Large intestine (tissue), 12 donors: ENCODE measurements at places on chromosomes 7 and 10. TPM values are rescaled to one million over a fixed set of nuclear protein-coding genes. Genes with fewer than 3 reads are reported as not detected.

DNA sequence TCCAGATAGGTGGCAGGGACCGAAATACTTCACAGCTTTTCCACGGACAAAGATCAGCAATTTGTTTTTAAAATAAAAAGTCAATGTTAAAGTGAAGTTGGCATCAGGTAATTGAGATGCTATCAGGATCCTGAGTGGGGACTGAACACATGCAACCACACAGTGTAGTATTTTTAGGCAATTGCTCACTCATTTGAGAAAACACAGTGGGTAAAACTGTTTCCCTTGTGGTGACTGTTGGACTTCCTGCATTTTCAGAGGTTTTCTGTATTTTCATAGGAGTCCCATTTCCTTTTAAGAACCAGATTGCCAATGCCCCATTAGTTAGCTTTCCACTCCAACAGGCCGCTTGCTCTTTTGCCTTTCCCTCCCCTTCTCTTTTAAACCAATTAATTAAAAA is 159.5 kb upstream of the ZNF32 start:
- H3K27me3 ChIP-seq = no peaks in the 10 kb centered on the region
- no peak overlapping the region for H3K27ac ChIP-seq
- H3K36me3 ChIP-seq = no peaks in the 10 kb centered on the region

GRCh38 chr10:9357471-9357870 is 1303.0 kb downstream of the GATA3 start:
- H3K36me3 ChIP-seq = no peaks in the 10 kb centered on the region
- no peak overlapping the region for H3K4me3 ChIP-seq
- DNase-seq = no peak
- H3K4me1 ChIP-seq = no peaks in the 10 kb centered on the region
- no peaks in the 10 kb centered on the region for H3K27me3 ChIP-seq

- H3K27me3 ChIP-seq = no peaks in the 10 kb centered on the region
- no peak overlapping the region for H3K27ac ChIP-seq
- no peaks in the 10 kb centered on the region for H3K36me3 ChIP-seq
- H3K4me1 ChIP-seq = no peaks in the 10 kb centered on the region
- no peak for DNase-seq
These were observed 50.6 kb downstream of the AOAH start for GRCh38 chr7:36673703-36674102.

GRCh38 chr7:37395618-37396259 is 52.9 kb downstream of the ELMO1 start:
- H3K4me1 ChIP-seq = peaks cover 6% of the 10 kb centered on the region
- peak; percentile 33 for DNase-seq
- no peaks in the 10 kb centered on the region for H3K27me3 ChIP-seq
- H3K4me3 ChIP-seq = no peak overlapping the region

- H3K27ac ChIP-seq = no peak overlapping the region
- DNase-seq = no peak
- H3K4me1 ChIP-seq = no peaks in the 10 kb centered on the region
- H3K36me3 ChIP-seq = peaks cover 45% of the 10 kb centered on the region
These were observed 66.3 kb downstream of the SND1 start for GRCh38 chr7:127718340-127718679.

TWIST1 gene
- polyA plus RNA-seq = 0.61 TPM

A1CF gene
- 39.6 TPM for polyA plus RNA-seq

AQP1 gene
- 81.6 TPM for polyA plus RNA-seq

DNA sequence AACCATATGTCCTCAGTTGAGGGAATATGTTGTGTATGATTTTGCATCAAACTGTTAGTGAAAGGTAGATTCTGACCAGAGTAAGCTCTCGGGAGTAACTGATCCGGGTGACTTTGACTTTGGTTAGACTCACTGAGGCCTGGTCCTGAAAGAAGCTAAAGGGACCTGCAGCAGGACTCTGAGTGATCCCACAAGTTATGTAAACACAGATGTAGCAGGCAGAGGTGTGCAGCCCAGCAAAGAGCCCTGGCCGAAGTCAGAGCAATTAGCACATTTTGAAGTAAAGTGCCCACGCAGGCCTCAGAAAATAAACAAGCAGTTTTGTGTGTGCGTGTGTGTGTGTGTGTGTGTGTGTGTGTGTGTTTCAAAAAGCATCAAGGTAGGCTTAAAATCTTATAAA is 245.6 kb upstream of the FERD3L start:
- H3K27me3 ChIP-seq = no peaks in the 10 kb centered on the region
- no peak overlapping the region for H3K27ac ChIP-seq
- no peak for DNase-seq
- H3K4me3 ChIP-seq = no peak overlapping the region
- H3K4me1 ChIP-seq = no peaks in the 10 kb centered on the region

DNA sequence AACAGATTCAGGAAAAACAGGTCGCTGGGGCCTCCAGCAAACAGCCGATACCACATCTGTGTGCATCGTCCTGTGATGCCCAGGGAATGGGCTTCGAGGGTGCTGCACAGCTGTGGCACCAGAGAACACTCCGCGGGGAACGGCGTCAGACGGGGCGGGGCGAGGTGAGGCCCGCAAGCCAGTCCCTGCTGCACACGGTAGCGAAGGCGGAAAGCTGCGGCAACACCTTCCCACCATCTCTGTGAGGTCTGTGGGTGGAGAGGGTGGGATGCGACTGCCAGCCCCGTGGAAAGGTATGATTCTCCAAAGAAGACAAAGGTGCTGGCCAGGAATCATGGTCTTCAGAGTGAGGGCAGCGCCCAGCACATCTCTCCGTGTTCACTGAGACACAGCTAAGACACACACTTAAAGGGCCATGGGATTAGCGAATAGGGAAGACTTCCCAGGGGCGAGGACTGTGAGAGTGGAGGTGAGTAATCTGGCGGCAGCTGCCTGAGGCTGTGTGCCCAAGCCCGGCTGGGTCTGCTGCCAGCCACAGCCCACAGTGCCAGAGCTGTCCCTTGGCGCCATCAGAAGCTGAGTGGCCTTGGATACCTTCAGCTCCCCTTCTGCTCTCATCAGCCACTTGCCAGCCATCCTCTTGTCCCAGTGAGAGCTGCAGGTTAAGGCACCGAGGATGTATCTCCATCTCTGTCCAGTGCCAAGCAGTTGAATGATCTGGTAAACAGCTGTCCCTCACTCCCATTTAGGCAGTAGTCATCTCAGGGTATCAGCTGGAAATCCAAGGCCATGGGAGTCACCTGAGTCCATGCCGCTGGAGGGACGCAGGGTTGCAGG is 17.6 kb downstream of the PRKAG2 start:
- DNase-seq = no peak
- H3K36me3 ChIP-seq = peaks cover 10% of the 10 kb centered on the region
- H3K4me1 ChIP-seq = peaks cover 12% of the 10 kb centered on the region
- H3K27me3 ChIP-seq = no peaks in the 10 kb centered on the region
- no peak overlapping the region for H3K27ac ChIP-seq

TMEM176B gene
- 291 TPM for polyA plus RNA-seq

- H3K4me1 ChIP-seq = peaks cover 8% of the 10 kb centered on the region
- DNase-seq = no peak
- no peaks in the 10 kb centered on the region for H3K27me3 ChIP-seq
- H3K27ac ChIP-seq = no peak overlapping the region
- H3K36me3 ChIP-seq = no peaks in the 10 kb centered on the region
These were observed 22.9 kb downstream of the GSAP start for GRCh38 chr7:77393261-77393660.

PSTK gene
- polyA plus RNA-seq = 6.8 TPM

DNA sequence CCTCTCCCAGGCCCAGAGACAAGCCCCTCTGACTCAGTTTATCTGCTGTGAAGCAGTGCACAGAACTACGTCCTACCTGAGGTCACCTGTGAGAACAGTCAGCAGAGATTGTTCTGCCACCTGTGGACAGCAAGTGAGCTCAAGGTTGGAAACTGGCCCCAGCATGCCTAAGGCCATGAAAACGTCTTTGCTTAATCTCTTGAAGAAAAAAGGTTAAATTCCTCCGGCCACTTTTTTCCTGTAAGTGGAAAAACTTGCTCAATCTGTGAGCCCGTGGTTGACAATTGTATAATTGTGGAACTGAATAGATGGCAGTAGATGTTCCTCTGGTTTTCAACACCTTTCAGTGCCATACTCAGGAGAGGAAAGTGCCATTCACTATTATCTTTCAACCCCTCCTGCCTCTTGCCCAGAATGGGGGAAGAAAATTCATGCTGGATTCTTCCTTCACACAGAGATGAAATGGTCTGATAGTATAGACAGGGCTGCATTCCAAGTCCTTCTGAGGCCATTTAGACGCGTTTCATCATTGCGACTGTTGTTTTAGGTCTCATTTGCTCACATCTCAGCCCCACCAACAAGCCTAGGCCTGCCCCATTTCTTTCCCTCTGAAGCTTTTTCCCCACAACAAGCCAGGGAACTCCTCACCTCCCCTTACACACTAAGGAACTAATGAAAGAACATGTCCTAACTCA is 292.9 kb downstream of the FZD1 start:
- no peaks in the 10 kb centered on the region for H3K27me3 ChIP-seq
- no peak for DNase-seq
- no peaks in the 10 kb centered on the region for H3K36me3 ChIP-seq
- H3K27ac ChIP-seq = no peak overlapping the region
- H3K4me1 ChIP-seq = no peaks in the 10 kb centered on the region
- H3K4me3 ChIP-seq = no peak overlapping the region

DNA sequence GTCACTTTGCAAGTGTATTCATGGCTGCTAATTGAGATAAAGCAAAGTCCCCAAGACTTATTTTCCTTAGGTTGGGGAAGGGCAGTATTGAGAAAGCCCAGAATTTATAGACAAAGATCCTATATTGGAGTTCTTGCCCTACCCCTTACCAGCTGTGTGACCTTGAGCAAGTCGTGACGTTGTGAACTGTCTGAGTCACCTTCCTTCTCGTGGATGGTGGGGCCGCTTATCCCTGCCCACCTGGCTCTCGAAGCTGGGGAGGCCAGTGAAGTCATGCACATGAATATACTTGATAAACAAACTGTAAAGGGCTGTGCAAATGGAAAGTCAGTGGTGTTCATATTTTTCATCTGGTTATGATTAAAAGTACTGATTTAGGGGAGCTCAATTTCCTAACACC is 127.4 kb downstream of the TACC2 start:
- H3K4me1 ChIP-seq = peaks cover 31% of the 10 kb centered on the region
- H3K27me3 ChIP-seq = no peaks in the 10 kb centered on the region
- H3K4me3 ChIP-seq = no peak overlapping the region
- peak overlapping the region; percentile 69 for H3K27ac ChIP-seq

GRCh38 chr10:98446151-98446660 is 529 bp downstream of the HPS1 start:
- peak overlapping the region; percentile 98 for H3K4me3 ChIP-seq
- H3K27ac ChIP-seq = peak overlapping the region; percentile 82
- H3K4me1 ChIP-seq = peaks cover 9% of the 10 kb centered on the region

RBM28 gene
- 25.3 TPM for polyA plus RNA-seq

GRCh38 chr7:134925766-134926165 is 60.5 kb upstream of the AGBL3 start:
- no peak for DNase-seq
- no peak overlapping the region for H3K4me3 ChIP-seq
- no peaks in the 10 kb centered on the region for H3K27me3 ChIP-seq
- H3K27ac ChIP-seq = no peak overlapping the region
- peaks cover 7% of the 10 kb centered on the region for H3K36me3 ChIP-seq

GRCh38 chr7:20064181-20064970 is 152.8 kb downstream of the MACC1 start:
- H3K36me3 ChIP-seq = no peaks in the 10 kb centered on the region
- H3K27ac ChIP-seq = no peak overlapping the region
- H3K27me3 ChIP-seq = no peaks in the 10 kb centered on the region

DNA sequence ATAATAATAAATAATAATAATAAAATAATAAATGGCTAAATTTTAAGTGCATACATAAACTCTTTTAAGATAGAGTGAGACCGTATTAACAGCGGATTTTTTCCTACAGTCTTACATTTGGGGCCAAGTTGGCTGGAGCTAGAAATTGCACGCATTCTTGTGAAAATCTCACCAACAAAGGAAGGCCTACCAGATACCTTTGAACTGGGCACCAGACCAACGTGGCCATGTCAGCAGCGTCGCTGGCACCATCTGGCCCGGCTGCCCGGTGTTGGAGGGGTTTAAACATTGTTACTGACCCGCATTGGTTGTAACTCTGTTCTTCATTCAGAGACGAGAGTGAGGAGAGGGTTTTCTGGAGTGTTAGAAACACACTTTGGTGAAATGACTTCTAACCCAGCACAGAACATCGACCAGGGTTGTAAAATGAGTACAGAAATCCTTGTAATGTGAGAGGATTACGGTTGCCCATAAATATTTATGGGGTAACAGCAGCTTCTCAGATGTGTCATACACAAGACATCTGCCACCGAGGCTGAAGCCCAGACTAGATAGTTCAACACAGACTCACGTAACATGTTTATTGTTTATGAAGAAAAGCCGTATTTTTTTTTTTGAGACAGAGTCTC is 34.6 kb upstream of the UNCX start:
- no peak overlapping the region for H3K27ac ChIP-seq
- no peak for DNase-seq
- H3K4me3 ChIP-seq = no peak overlapping the region
- no peaks in the 10 kb centered on the region for H3K4me1 ChIP-seq
- peaks cover 23% of the 10 kb centered on the region for H3K27me3 ChIP-seq
- no peaks in the 10 kb centered on the region for H3K36me3 ChIP-seq

- peaks cover 3% of the 10 kb centered on the region for H3K4me1 ChIP-seq
- no peak for DNase-seq
- no peak overlapping the region for H3K27ac ChIP-seq
- H3K36me3 ChIP-seq = no peaks in the 10 kb centered on the region
- H3K27me3 ChIP-seq = no peaks in the 10 kb centered on the region
These were observed 13.6 kb downstream of the SVIL start for GRCh38 chr10:29621161-29621560.

C7orf33 gene
- not detected for polyA plus RNA-seq

DNA sequence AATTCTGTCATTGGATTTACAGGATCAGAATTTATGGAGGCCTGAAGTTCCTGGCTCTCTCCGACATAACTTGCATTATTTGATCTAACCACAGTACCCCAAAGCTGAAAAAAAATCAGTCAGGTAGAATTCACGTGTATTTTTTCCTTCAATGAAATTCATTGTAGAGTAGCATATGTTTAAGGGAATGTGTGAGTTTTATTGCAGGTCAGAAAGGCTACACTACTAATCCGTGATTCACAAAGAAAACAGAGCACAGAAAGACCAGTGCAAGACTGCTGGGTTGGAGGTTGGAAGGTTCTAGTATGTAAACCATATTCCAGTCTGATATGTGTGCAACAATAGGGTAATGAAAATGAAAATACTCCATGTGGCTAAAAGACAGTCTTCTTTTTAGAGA is 247.0 kb upstream of the FERD3L start:
- no peaks in the 10 kb centered on the region for H3K27me3 ChIP-seq
- H3K4me3 ChIP-seq = no peak overlapping the region
- no peaks in the 10 kb centered on the region for H3K36me3 ChIP-seq
- no peak overlapping the region for H3K27ac ChIP-seq
- no peaks in the 10 kb centered on the region for H3K4me1 ChIP-seq
